Activated naive CD4-positive, alpha-beta T cell treated with Interleukin-2 at 50 U/mL for 16 hours (primary cell): ENCODE measurements at places on chromosomes 1 and 21.

DNA sequence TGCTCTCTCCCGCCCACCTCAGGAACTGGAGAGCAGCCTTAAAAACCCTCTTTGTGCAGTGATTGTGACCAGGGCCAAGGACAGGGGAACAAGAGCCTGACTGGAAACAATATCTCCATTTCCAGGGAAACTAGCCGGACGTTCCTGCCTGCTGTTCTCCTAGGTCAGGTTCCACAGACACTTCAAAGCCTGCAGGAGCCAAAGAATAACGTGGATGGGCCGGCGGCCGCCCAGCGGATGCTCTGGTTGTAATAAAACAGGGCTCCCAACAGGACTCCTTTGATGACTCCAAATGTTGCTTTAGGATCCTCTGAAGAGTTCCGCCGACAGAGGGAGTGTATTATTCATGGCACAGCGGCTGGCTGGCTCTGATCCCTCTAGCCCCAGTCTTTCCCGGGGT lies 162.2 kb downstream of the PLXNA2 start:
- no peak for DNase-seq

DNA sequence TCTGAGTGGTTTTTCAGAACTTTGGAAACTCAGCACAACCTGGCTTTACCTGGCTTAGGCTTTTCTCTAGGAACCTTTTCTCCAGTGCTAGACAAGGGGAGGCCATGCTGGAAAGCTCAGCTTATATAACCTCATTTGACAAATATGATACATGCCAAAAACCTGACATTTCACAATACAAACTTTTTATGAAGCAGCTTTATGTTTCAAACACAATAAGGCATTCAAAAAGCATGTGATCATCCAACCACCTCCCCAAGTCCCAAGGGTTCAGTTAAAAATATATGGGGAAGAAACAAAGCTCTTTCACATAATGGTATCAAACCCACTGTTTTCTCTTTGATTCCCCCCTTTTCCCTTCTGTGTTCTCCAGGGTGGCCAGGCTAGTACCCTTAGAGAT lies 63.7 kb downstream of the ZC3H11B start:
- DNase-seq = no peak

- DNase-seq = no peak
Observed at GRCh38 chr21:41403966-41404365, 22.1 kb upstream of the MX1 start.

DNA sequence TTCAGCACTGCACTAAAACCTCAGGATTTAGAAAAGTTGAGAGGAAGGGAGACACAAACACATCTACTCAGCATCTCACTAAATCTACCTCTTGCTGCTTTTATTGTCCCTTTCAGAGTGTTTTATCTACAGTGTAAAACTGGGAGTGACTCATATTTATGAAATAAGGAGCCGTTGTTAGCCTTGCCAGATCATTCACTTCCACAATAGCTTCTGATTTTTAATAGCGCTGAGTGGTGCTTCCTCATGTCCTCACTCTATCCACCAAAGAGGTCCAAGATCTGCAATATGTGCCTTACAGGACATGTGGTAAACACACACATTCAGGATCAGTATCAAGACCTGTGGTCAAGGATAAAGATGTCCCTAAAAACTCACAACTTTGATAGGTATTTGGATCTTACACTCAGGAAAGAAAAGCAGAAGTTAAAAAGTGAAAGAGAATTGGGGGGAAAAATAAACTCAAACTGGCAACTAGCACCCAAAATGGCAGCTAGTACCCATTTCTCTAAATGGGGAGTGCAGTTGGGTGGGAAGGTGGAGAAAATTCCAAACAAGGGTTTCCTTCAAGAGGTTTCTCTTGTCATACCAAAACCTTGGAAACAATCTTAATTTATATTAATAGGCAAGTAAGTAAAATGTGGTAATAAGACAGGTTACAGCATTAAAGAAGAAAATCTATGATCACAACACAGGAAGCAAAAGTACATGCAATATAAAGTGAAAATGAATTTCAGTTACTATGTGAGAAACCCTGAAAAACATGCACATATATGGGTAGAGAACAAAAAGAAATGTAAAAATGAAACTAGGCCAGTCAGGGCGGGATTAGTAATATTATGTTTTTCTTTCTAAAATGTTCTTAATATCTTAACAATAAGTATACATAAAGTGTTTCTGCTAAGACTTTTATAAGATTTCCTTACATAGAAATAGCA lies 15.9 kb downstream of the DUSP10 start:
- DNase-seq = no peak

- no peak for DNase-seq
Observed at GRCh38 chr21:15521644-15522001, 208.2 kb upstream of the USP25 start.

GRCh38 chr1:17789926-17790325 lies 34.8 kb downstream of the ACTL8 start:
- no peak for DNase-seq

GRCh38 chr1:30597711-30598110 lies 125.7 kb downstream of the MATN1 start:
- no peak for DNase-seq

DNA sequence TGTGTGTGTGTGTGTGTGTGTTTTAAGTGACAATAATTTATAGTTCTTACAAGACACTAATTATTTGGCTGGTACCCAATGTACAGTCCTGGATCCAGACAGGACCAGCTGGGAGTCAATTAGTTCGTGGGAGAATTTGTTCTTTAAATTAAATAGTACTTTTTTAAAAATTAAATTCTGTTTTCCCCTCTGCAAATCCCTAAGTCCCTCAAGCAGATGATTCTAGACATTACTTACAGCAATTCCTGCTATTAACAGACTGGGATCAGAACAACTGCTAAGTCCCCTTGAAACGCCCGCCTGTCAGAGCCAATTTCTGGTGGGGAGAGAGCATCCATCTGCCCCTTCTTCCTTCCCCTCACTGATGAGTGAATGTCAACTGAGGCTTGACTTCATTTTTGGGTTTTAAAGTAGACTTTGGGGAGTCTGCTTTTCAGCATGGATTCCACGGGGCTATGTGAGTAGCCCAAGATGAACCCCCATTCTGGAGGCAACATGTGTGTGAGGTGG lies 83.9 kb downstream of the SMYD2 start:
- no peak for DNase-seq

GRCh38 chr1:59541891-59542290 lies 245.0 kb downstream of the FGGY start:
- DNase-seq = no peak

- no peak for DNase-seq
Observed at GRCh38 chr21:41358193-41359166, 3.3 kb upstream of the MX2 start.

DNA sequence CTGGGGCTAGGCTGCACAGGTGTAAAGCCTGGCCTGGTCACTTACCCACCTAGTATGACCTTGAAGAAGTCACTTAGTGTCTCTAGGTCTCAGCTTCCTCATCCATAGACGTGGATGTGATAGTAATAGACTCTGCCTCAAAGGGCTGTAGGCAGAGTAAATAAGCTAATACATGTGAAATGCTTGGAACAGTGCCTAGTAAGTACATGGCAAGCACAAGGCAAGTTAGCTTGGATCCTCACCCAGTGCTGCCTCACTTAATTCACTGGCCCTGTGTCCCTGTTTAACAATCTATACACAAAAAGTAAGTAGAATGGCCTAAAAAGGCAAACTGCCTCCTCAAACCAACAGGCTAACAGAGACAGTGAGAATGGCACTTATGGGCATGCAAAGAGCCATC lies 167.8 kb downstream of the PIGK start:
- no peak for DNase-seq

DNA sequence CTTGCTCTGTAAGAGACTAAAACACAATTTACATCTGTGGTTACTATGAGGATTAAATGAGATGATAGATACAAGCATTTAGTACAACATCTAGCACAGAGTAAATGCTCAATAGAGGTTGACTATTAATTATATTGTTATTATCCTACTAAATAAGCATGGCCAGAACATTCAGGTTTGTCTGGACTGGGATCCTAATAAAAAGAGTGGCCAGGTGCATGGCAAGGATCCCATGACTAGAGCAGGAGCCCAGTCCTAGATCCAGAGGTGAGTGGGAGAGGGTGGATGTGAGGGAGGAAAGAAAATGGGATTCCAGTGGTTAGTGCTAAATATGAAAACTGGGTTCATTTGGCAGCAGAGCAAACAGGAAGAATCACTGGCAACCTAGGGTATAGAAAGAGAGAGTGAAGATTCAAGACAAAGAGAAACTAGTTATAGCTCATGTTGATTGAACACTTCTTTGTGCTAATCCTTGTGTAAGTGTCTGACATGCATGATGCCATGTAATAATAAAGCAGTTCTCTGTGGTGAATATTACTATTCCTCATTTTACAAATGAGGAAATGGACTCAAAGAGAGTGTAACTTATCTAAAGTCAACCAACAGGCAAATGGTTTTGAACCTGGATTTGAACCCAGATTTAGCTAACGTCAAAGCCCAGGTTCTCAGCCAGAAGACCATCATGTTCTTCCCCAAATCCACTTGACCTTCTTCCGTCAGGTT lies 71.1 kb upstream of the FGGY start:
- DNase-seq = no peak

DNA sequence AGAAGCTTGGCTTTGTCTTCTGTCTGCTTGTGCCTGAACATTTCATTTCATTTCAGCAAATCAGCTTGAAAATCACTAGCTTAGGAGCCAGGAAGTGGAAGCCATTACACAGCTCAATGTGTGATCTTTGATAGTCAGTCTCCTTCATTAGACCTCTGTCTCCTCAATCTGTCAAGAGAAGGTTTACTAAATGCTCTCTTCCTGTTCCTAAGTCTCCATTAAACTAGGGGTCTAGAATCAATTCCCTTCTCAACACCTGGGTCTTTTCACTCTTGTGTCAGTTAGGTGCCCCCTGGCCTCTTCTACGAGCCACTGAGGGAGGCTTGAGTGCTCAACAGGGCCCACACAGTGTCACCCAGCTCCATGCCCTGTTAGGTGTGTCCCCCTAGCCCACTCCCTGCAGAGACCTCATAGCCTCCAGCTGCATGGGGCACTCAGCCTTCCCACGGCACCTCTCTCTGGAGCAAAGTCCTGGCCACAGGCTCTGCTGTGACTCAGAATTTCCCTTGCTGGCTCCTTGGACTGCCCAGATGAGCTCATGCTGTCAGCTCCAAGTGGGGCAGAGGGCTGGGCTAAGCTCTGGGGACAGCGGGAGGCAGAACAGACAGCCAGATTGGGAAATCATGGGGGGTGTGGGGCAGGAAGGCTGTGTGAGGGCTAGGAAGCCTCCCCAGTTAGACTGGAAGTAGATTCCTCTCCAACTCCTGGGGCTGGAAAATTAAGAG lies 115.7 kb upstream of the IPO9 start:
- no peak for DNase-seq

GRCh38 chr1:48207131-48207530 lies 15.4 kb upstream of the SLC5A9 start:
- DNase-seq = no peak

- DNase-seq = peak; percentile 84
Observed at GRCh38 chr1:154324669-154325582, at the start of gene ATP8B2. TSS of gene ATP8B2 (plus strand) at chr1:154325525. CDS start at chr1:154328142, 2,617 bp downstream.

GRCh38 chr1:94713472-94714141 lies 106.5 kb upstream of the SLC44A3 start:
- no peak for DNase-seq

GRCh38 chr1:6743189-6744101 lies 41.8 kb upstream of the CAMTA1 start:
- DNase-seq = peak; percentile 7

GRCh38 chr21:28729887-28730286 lies 262.8 kb downstream of the LTN1 start:
- no peak for DNase-seq

GRCh38 chr21:22474403-22474802 lies 1476.2 kb downstream of the NCAM2 start:
- no peak for DNase-seq

GRCh38 chr1:7702365-7702764 lies 68.7 kb upstream of the VAMP3 start:
- DNase-seq = no peak

DNA sequence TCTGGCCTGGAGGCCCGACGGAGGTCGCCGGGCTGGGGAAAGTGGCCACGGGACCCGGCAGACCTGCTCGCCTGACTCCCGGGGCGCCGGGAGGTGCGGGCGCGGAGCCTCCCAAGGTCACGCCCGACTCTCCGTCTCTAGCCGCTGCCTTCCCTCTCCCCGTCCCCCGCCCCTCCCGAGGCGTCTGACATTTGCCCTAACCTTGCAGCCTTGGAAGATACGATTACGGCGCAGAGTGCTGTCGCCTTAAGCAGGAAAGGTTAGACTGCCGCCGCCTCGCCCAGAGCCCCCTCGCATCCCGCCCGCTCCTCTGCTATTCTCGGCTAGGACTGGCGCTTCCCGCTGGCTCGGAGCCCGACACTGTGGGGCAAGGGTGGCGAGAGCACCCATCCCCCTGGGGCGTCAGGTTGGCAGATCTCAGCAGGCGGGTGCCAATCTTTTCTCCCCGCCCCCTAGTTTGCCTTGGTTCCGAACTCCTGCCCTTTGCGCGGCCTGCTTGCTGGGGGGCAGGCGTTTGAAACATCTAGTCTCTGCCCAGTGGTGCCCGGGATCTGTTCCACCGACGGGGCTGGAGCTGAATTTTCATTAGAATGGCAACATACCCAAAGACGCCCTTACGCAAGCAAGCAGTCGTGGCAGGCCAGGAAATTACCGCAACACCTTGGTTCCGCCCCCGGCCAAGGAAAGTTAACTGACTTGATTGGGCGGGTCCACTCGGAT lies 835 bp downstream of the PGM1 start:
- DNase-seq = peak; percentile 77

GRCh38 chr1:203085528-203086406 lies at the start of gene MYOG:
TSS of gene MYOG (minus strand) at chr1:203086012. CDS start at chr1:203085961, 51 bp downstream.
- DNase-seq = no peak

DNA sequence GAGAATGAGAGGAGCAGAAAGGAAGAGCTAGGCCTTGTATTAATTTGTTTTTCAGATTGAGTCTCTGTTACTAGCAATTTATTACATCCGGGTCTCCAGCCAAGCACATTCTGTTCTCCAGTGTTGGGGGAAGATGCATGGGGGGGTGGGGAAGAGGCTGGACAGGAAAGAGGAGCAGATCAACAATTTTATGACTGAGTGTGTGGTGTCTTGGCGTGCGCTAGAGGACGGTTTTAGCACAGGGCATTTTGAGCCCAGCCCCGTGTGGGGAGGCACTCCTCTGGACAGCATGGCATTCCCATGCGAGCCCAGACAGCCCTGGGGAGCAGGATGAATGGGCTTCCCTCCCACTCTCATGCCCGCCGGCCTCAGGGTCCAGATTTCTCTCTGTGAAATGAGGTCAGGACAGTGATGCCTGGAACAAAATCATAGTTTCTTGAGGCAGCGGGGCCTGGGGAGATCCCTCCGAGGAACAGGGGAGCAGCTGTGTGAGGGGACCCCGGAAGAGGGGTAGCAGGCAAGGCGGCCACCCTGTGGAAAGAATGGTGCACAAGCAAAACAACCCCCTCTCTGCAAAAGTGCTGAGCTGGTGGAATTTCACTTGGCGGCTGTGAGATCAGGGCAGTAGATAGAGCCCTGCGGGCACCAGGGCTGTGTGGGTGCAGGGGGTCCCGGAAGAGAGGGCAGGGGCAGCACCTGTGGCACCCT lies 16.3 kb downstream of the SOX13 start:
- DNase-seq = no peak
